Stimulated activated CD4-positive, alpha-beta T cell treated with anti-CD3 and anti-CD28 coated beads, Interleukin-4, amount 100 ng/mL, for 48 hours (primary cell): ENCODE measurements at places on chromosomes 12 and 14.
A peak's percentile ranks its signal among the peaks of the same experiment; 100 is the strongest.

- no peak for DNase-seq
Measured at GRCh38 chr12:44372259-44372658, 503.9 kb downstream of the NELL2 start.

GRCh38 chr12:89162589-89163261 is 189.6 kb downstream of the DUSP6 start:
- DNase-seq: peak; percentile 28

DNA sequence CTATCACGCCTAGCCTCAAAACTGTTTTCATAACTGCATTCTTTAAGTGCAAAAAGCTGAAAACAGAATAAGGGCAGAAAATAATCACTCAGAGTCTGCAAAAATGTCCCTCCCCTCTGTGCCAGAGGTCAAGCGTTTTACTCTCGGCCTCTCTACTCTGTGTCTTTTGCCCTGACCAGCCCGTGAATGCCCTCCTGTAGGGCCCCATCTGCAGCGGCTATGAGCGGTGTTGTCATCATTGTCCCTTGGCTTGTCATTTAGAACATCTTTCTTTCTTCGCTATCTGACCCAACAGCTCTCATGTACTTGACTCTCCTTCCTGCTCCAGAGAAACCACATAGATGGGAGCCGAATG is 21.7 kb downstream of the ELK3 start:
- DNase-seq: no peak

- no peak for DNase-seq
Measured at GRCh38 chr12:103529306-103529705, 33.5 kb upstream of the C12orf42 start.

- no peak for DNase-seq
Measured at GRCh38 chr12:116421785-116422538, 137.2 kb upstream of the MAP1LC3B2 start.

DNA sequence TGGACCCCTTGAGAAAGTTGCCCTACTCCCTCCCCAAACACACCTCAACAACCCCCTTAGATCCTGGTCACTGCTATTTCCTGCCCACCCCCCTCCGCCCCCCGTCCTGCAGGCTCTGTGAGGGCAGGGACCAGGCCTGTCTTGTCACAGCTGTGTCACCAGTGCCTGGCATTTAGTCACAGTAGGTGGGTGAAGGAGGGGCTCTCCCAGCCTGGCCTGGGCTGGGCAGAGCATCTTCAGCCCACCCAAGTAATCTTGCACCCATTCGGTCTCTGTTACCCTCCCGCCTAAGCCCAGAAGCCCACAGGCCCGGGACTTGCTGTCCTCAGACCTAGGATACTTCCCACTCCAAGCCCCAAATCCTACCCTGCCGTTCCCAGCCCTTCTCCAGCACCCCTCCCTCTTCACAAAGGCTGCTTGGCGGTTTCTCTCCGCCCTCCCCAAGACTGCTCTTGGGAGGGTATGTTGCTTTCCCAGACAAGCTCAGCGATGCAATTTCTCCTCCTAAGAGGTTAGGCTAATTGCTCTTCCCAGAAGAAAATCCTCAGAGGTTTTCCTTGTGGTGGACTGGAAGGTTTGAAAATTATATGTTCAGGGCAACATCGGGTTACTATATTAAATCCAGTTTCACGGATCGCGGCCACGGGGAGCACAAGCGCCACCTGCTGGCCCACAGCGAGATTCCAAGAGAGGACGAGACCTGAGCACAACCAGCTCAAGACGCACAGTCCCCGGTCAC is 50.8 kb upstream of the ZFP36L1 start:
- peak; percentile 58 for DNase-seq

- DNase-seq: no peak
Measured at GRCh38 chr14:101116065-101116464, 212.5 kb upstream of the RTL1 start.

GRCh38 chr12:89980236-89980635 is 271.6 kb upstream of the ATP2B1 start:
- DNase-seq: no peak

- DNase-seq: no peak
Measured at GRCh38 chr12:119381471-119382235, 47.1 kb downstream of the CCDC60 start.

DNA sequence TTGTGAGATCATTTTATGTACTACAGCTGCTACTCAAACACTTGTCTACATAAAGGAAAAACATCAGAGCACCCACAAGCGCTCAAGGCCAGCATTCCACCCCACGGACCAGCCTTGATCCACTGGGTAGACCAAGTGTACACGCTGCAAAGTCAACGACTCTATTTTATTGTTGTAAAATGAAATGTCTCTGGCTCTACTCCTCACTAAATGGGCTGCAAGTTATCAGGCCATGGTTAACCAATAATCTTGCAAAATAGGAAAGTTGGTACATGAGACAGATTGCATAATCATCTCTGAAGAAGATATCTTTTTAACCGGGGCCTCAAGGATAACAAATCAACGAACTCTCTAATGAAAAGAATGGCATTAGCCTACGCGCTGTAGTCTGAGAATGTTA is 69.9 kb upstream of the FOXN3 start:
- DNase-seq: no peak

- no peak for DNase-seq
Measured at GRCh38 chr12:67661311-67662021, 12.9 kb downstream of the DYRK2 start.

- no peak for DNase-seq
Measured at GRCh38 chr12:106704081-106704480, 70.4 kb upstream of the RIC8B start.

- DNase-seq: no peak
Measured at GRCh38 chr12:93846936-93847516, 169.9 kb downstream of the CRADD start.

GRCh38 chr12:71942259-71942658 is 3.6 kb downstream of the TPH2 start:
- DNase-seq: no peak

DNA sequence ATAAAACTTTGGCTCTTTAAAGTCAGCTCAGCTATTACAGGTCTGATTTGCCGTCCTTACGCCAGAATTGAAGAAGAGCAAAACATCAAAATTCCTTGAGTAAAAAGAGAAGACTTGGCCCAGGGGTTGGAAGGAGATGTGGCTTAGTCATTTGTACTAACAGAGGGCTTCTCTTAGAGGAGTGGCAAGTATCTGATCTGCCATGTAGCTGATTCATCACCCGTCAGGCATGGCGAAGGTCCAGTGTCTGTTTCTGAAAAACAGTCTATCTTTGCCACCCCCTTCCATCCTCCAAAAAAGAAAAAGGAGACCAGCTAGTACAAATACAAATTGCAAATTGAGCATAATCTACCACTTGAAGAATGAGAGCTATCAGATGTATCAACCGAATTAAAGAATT is 91.9 kb downstream of the RAD52 start:
- no peak for DNase-seq

DNA sequence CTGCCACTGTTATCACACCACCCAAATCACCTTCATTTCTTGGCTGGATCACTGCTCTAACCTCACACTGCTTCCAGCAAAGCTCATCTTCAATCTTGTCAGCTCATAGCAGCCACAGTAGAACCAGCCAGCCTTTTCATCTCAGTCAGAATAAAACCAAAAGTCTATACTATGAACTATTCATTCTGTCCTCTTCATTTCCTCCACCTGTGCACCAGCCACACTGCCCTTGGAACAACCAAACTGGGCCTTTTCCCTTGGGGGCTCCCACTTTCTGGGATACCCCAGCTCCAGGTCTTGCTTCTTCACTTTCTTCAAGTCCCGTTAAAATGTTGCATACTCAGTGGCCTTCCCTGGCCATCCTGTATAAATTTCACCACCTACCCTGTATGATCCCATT is 234.4 kb upstream of the DAAM1 start:
- DNase-seq: no peak

GRCh38 chr14:29475641-29476040 is 452.0 kb downstream of the PRKD1 start:
- DNase-seq: no peak

- DNase-seq: no peak
Measured at GRCh38 chr14:32657081-32657480, 281.6 kb upstream of the NPAS3 start.

DNA sequence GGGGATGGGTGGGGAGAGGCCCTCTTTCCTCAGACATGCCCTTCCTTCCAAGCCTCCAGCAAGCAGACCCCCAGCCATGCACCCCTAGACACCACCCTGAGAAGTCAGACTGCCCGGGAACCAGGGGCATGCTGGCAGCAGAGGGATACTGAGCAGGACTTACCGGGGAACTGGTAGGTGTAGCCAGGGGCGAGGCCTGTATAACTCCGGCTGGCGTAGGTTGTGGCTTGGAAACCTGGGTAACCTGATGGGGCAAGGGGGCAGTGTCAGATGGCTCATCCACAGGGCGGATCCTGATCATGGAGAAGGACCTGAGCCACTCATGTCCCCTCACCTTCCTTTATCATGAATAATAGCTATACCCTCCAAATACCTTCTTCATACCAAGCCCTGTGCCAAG is 15.8 kb downstream of the MSI1 start:
- no peak for DNase-seq

DNA sequence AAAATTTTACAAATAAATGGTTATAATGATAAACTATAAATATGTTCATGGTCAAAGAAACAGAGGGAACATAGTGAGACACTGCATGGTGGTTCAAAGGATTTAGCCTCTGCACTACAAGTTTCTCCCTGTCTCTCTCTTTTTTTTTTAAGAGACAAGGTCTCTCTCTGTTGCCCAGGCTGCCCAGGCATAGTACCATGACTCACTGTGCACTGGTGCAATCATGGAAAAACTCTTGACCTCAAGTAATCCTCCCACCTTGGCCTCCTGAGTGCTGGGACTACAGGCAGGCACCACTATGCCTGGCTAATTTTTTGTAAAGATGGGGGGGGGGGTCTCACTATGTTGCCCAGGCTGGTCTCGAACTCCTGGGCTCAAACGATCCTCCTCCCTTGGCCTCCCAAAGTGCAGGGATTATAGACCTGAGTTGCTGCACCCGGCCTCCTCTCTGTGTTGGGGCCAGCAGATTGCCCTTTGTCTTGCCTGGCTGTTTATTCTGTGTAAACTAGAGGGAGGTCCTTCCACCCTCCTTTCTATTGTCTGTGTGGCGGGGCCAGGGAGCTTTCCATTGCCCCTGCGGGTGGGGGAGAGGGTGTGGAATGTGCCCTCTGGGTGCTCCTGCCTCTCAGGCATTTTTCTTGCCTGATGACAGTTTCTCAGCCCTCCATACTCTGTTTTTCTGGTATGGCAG is 22.1 kb downstream of the MTHFD1 start:
- no peak for DNase-seq

- DNase-seq: no peak
Measured at GRCh38 chr12:31346267-31346666, 20.3 kb upstream of the SINHCAF start.

GRCh38 chr12:64059685-64060084 is 162.4 kb downstream of the KICS2 start:
- DNase-seq: no peak

GRCh38 chr14:57291692-57292647 is 23.2 kb downstream of the AP5M1 start:
- no peak for DNase-seq

DNA sequence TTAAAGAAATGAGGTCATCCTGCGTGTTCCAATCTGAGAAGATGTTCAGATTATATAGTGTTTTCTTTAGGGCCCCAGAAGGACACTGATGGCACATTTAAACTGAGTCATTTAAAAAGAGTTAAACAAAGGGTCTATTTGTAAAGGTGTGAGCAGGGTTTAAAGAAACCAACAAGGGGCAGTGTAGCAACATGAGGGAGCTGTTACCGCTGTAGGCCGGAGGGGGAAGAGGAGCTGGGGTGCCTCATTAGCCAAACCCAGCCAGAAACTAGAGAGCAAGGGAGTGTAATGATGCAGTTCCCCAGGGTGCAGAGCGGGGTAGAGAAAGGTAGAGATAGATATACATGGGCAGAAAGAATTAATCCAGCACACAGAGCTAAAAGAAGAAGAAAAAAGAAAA is 160.4 kb downstream of the TBX5 start:
- DNase-seq: no peak

- DNase-seq: no peak
Measured at GRCh38 chr12:113184098-113184899, 979 bp downstream of the DDX54 start.

DNA sequence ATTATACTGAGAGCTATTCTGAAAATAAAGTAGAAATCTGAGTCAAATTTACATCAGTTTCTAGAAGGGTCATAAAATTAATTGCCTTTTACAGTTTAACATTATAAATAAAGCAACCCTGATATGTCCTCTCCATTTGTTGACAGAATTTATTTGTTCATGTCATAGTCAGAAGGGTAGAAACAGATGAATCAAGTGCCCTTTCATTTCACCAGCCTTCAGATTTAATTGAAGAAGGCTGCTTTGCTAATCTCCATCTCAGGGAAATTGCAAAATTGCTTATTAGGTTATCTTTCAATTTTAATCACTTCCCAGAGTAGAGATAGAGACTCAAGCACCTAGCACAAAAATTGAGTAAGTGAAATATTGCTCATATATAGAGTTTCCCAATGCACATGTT is 76.8 kb downstream of the ATXN7L3B start:
- DNase-seq: no peak

DNA sequence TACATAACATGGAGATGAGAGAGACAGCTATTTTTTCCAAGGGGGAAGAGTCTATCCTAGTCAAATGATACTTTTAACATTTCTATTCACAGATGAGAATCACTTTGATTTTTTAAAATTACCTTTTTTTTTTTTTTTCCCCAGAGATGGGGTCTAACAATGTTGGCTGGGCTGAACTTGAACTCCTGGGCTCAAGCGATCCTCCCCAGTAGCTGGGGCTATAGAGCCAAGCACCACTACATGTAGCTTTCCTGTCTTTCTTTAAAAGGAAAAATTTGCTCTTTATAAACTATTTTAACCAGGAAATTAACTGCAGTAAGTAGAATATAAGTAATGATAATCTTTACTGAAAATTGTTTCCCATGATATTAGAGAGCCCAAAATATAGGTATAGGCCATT is 3.3 kb downstream of the PRICKLE1 start:
- no peak for DNase-seq

GRCh38 chr12:89525824-89526770 is at the start of gene POC1B:
POC1B (minus strand) TSS chr12:89526047; CDS start chr12:89525895, 152 bp downstream.
- DNase-seq: peak; percentile 59

DNA sequence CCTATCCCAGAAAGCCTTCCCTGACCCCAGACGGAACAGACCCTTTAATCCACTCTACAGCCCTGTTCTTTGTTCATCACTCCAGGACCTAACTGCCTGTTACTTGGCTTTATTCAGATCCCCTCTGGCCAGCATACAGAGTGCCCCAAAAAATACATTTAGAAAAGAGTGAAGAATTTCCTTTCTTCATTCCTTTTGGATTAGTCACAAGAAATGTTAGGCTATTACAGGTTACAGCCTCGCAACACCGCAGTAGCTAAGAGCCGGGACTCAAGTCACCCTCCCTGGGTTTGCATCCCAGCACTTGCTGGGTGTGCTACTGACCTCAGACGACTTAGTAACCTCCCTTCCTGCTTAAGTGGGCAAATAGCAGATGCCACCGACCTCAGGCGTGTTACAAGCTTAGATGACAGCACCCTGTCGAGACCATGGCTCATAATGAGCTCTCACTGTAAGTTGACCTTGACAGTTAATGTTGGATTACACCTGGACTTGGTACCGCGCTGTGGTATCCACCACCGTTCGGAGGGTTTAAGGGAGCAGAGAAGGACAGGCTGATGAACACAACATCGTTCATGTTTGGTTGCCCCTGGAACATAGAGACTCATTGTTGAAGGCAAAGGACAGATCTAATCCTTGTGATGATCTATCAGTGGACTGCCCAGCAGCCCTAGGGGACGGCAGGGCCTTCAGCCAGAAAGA is 12.9 kb downstream of the GLRX5 start:
- DNase-seq: no peak
